Thymus (tissue), 14 donors: ENCODE measurements at places on chromosomes 7 and 10.
A peak's percentile ranks its signal among the peaks of the same experiment; 100 is the strongest.

- no peak for DNase-seq
Observed at GRCh38 chr7:25636871-25637283, 408.6 kb upstream of the NPVF start.

DNA sequence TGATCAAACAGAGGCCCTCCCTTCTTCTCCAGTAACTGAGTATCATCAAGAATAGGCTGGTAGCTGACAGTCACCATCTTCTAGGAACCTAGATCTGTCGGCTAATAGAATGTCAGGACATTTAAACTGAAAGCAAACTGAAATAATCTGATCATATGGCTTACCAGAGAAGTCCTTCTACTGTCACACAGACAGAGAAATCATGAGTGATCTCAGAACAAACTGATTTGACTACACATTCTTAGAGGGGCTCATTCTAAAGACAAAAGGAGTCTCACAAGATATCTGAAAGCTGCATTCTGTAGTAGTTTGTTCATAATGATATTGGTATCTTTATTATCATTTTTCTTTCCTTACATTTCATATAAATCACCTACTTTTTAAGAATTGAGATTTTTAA lies 130.9 kb upstream of the ADCY1 start:
- no peak for DNase-seq

GRCh38 chr7:18815261-18815960 lies 302.0 kb downstream of the TWIST1 start:
- no peak for DNase-seq

- no peak for DNase-seq
Observed at GRCh38 chr7:74017125-74017524, 10.8 kb upstream of the ELN start.

DNA sequence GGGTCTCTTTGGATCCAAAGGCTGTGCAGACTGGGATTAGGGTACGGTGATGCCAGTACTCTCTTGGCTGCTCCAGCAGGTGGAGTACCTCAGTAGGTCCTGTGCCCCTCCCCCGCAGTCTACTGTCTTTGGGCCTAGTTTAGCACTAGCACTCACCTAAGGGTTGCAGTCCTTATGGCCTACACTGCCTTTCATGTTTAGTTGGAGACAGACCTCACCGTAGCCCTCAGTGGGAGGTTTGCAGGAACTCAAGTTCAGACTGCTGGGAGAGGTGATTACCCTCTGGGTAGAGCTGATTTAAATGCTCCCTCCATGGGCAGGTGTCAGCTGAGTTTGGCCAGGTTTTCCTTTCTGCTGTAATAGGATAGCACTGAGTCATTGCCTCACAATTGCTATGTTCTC lies 210.8 kb upstream of the TMEM196 start:
- DNase-seq: peak; percentile 21

GRCh38 chr10:22453320-22453719 lies 108.0 kb downstream of the SPAG6 start:
- DNase-seq: no peak

- DNase-seq: no peak
Observed at GRCh38 chr7:101595246-101595645, 33.9 kb downstream of the MYL10 start.

GRCh38 chr7:119783799-119784198 lies 489.2 kb upstream of the KCND2 start:
- DNase-seq: no peak

- no peak for DNase-seq
Observed at GRCh38 chr7:105454921-105455320, 66.2 kb upstream of the SRPK2 start.

- DNase-seq: no peak
Observed at GRCh38 chr7:154519229-154519628, 467.0 kb downstream of the DPP6 start.

GRCh38 chr7:77991656-77992055 lies 193.1 kb downstream of the PHTF2 start:
- no peak for DNase-seq

DNA sequence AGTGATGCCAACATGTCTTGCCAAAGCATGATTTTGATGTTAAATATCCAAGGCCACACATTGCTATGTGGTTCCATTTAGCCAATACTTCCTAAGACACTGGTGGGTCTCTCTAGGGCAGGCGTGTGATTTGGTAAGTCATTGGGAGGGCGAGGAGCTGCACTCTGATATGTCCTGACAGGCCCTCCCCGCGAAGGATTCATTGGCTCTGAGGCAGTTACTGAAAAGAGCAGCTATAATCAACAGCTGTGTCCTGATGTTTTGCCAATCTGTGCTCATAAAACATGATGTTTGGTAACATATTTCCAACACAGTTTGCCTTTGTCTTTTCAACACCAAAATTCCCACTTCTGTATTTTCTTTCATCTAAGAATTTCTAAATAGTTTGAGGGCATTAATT lies 646.7 kb downstream of the PARD3 start:
- no peak for DNase-seq

DNA sequence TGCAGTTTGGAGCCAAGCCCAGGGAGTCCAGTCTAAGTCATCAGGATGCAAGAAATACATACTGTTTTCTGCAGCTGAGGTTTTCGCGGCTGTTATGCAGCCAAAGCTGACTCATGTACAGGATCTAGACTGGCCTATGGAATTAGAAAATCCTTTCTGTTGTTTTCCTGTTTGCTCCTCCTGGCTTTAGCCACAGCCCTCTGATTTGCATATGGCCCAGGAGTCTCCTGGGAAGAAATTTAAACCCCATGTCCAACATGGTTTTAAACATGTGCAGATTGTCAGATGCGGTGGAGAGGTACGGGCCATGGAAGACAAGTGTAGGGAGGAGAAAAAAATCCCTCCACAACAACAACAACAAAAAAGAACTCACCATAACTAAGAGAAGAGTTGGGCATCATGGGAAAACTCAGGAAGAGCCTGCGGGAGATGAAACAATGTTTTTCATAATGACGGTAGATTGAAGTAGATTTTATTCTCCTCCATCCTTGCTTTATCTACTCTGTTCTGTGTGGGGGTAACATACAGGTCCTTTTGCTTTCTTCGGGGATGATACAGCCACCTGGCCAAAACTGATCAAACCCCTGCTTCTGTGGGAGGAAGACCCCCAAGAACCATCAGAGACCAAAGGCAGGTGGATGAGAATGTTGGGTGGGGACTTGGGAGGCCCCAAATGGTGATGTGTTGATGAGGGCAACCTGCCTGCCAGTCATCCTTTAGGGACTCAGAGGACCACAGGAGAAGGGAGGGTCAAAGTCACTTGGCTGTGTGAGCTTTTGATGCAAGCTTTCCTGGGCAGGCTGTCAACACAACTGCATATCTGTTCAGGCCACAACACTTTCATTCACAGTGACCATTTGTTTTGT lies 29.8 kb upstream of the GNA12 start:
- DNase-seq: no peak

GRCh38 chr7:96327429-96327828 lies 5.5 kb upstream of the SLC25A13 start:
- DNase-seq: no peak

DNA sequence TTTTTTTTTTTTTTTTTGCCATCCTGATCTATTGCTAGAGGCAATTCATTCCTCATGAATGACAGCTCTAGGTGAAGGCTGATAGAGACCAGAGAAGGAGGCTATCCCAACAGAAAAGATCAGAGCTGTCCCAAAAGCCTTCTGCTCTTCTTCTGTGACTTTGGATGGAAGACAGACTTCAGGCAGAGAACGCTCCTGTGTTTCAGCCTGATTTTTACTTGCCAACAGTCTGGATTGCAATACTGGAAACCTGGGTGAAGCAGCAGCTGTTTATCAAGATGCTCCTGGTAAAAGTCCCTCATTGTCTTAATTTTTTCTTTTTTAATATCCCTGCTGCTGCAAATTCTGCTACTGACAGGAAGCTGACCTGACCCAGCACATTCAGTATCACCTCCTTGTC lies 219.5 kb downstream of the CCDC3 start:
- DNase-seq: no peak

DNA sequence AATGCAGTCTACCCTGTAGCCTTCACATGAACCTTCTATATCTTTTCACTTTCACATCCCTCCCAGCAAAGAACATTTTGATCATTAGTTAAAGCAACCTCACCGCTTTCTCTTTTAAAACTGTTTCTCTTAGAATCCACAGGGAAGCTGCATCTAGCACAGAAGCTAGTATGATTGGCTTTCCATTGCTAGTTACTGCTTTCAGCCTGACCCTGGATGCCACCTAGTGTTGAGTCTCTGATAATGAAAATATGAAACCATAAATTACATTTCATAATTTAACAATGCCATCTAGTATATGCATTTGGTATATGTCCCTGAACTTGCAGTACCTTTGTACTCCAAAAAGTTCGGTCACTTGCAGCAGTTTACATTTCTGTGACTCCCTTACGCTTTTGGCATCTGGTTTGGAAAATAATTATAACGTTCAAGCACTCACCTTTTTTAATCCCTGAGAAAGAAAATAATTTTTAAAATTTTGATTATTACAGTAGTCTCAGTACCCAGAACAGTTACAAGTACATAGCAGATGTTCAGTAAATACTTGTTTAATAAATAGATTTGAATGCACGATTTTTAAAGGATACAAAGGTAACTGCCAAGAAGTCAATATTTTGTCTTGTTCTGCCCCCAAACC lies 22.7 kb downstream of the CISD1 start:
- no peak for DNase-seq

- no peak for DNase-seq
Observed at GRCh38 chr10:132538031-132538789, 623 bp downstream of the INPP5A start.

- no peak for DNase-seq
Observed at GRCh38 chr7:131538813-131539179, 17.6 kb downstream of the PODXL start.

DNA sequence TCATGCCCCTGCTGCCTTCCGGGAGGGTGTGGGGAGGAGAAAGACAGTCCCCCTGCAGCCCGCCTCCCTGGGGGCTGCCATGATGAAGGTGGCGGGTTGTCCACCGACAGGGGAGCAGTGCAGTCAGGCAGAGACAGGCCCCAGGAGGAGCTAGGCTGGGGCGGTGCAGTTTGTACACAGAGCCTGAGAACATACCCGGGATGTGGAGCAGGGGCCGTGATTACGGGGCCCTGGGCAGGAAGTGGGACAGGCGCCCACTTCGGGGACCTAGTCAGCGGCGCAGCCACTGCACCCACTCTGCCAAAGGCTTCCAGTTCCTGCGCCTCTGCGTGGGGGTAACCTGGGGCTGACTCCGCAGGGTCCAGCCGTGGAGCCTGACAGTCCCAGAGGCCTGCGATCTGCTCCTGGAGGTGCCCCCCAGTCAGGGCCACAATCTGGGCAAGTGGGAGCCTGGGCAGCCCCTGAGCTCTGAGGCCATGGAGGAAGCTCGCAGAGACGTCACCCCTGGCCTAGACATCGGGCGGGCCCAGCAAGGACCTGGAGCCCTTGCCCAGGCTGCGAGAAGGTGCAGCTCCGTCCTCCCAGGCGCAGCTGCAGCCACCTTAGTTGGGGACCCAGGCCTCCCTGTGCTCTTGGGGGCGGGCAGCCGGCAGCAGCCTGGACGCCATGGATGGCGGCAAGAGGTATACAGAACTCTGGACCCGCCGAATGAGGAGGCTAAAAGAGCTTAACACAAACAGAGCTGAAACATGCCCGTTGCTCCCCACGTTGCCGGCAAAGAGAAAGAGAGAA lies 1356.8 kb downstream of the XPNPEP1 start:
- DNase-seq: no peak

- DNase-seq: no peak
Observed at GRCh38 chr10:104092749-104093148, 7.1 kb upstream of the COL17A1 start.

DNA sequence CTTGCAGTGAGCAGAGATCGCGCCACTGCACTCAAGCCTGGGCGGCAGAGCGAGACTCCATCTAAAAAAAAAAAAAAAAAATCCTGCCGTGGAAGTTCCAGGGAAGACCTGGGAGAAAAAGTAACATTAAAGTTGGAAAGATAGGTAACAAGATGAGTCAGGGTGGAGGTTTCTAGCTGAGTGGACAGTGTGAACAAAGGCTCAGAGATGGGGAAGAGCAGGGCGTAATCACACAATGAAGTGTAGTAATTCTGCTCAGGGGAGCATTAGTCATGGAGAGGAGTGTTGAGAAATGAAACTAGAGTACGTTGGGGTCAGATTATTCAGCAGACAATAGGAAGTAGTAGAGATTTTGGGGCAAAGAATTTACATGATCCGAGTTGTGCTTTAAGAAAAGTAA lies 21.6 kb upstream of the WASL start:
- DNase-seq: no peak

GRCh38 chr7:96238474-96238873 lies 83.4 kb downstream of the SLC25A13 start:
- DNase-seq: no peak

DNA sequence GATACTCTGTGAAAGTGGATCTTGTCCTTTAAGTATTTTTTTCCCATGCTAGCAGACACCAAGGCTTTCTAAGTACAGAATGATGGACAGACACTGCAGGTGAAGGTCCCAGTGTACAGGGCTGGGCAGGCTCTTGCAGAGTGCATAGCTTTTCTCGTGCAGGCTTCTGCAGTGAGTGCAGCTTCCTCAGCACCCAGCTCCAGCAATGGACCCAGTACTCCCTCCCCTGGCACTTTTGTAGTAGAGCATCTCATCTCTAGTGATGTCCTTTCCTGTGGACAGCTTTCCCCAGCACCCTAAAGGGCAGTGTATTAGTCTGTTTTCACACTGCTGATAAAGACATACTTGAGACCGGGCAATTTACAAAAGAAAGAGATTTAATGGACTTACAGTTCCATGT lies 104.3 kb downstream of the CUL2 start:
- DNase-seq: no peak

DNA sequence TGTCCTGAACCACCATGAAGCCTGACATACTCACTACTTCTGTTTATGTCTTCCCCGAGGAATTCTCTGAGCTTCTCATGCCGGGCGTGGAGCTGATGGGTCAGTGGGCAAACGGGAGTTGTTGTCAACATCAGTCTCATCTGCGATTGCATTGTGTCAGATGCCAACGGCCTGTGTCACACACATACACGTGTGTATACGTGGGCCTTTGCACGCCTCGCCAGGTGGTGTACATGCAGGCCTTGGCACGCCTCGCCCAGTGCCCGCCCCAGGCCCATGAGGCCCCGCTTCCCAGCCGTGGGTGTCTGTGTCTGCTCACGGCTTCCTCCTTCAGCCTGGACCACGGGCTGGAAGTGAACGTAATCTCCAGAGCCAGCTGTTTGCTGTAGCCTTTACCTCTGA lies 7.5 kb upstream of the CSGALNACT2 start:
- no peak for DNase-seq

- DNase-seq: no peak
Observed at GRCh38 chr7:111516612-111517011, 45.7 kb downstream of the IMMP2L start.

GRCh38 chr7:76372984-76373833 lies 14.4 kb upstream of the YWHAG start:
- DNase-seq: no peak

GRCh38 chr7:128172151-128172550 lies 68.9 kb upstream of the LEP start:
- DNase-seq: no peak

GRCh38 chr10:44960088-44960460 lies 472 bp downstream of the RASSF4 start:
- DNase-seq: no peak

DNA sequence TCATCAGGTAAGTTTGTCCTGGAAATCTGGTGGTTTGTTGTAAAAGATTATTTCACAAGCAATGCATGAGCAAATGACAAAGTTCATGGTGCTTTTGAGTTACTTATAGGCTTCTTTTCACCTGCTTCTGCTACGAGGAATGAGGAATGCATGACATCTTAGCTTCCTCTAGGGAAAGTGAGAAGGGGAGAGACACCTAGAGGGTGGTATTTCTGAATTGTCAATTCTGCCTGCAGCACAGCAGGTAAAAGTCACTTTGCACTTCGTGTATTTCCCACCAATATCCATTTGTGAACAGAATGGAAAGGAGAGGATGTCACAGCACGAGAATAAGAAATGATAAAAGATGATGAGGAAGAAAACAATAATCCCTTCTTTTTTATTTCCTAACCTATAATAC lies 153.4 kb upstream of the FEZF1 start:
- no peak for DNase-seq
